ENCODE measurements at places on chromosomes 3 and 15. TPM values are rescaled to one million over a fixed set of nuclear protein-coding genes. Genes with fewer than 3 reads are reported as not detected.

DNA sequence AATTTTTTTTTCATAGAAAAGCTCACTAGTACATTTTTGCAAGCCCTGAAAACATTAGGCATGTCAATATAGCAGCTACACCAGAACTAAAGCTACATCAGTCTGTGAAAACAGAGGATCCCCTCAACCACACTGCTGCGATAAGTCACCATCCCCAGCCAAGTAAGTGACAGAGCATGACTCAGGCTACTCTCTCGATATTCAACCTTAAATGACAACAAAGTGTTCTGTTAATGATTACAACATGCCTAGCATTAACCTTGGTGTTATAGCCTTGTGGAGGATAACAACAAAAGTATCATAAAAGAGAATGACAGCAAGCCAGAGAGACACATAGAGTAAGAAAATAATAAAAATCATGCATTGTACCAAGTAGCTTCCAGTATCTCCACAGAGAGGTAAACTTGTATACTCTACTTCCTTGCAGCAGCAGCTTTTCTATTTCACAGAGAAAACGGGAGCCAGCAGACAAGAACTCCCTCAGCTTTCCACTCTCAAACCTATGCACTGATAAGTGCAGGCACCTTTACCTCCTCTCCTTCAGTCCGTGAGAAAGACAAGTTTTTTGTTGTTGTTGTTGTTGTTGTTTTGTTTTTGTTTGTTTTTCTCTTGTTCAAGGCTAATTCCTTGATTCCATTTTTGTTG is 76.6 kb downstream of the GBE1 start:
- H3K27ac ChIP-seq = no peak overlapping the region
- DNase-seq = no peak
- H3K4me1 ChIP-seq = no peaks in the 10 kb centered on the region

DNA sequence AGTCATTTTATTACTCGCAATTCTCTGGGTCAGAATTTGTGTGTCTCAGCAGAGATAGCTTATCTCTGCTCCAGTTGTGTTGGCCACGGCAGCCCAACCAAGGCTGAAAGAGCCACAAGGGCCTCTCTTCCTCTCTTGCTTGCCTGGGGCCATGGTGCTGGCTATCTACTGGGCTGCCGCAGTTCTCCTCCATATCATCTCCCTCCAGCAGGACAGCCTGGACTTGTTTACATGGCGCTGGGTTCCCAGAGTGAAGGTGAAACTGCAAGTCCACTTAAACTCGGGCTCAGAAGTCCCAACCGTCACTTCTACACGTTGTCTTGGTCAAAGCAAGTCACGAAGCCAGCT is 134.8 kb downstream of the UACA start:
- H3K36me3 ChIP-seq = no peaks in the 10 kb centered on the region
- no peak for DNase-seq
- H3K4me3 ChIP-seq = no peak overlapping the region
- H3K27ac ChIP-seq = no peak overlapping the region
- no peaks in the 10 kb centered on the region for H3K27me3 ChIP-seq
- H3K4me1 ChIP-seq = peaks cover 22% of the 10 kb centered on the region

The ESYT3 gene
- total RNA-seq = 7.6 TPM

GRCh38 chr3:71087143-71088018 is 496.1 kb downstream of the FOXP1 start:
- no peaks in the 10 kb centered on the region for H3K27me3 ChIP-seq
- H3K4me1 ChIP-seq = peaks cover 22% of the 10 kb centered on the region
- no peak overlapping the region for H3K4me3 ChIP-seq
- DNase-seq = no peak

- H3K4me3 ChIP-seq = no peak overlapping the region
- no peaks in the 10 kb centered on the region for H3K36me3 ChIP-seq
- H3K27me3 ChIP-seq = 0 out of 2 replicates have a peak, but pooled peaks cover 2% of the 10 kb centered on the region
- H3K27ac ChIP-seq = no peak overlapping the region
Observed at GRCh38 chr3:120909602-120909878, 1.5 kb downstream of the STXBP5L start.

GRCh38 chr3:16399473-16399872 is 114.0 kb downstream of the RFTN1 start:
- DNase-seq = no peak
- no peaks in the 10 kb centered on the region for H3K4me1 ChIP-seq
- no peaks in the 10 kb centered on the region for H3K27me3 ChIP-seq
- H3K36me3 ChIP-seq = no peaks in the 10 kb centered on the region
- no peak overlapping the region for H3K27ac ChIP-seq

The GP5 gene
- total RNA-seq = 0.25 TPM

DNA sequence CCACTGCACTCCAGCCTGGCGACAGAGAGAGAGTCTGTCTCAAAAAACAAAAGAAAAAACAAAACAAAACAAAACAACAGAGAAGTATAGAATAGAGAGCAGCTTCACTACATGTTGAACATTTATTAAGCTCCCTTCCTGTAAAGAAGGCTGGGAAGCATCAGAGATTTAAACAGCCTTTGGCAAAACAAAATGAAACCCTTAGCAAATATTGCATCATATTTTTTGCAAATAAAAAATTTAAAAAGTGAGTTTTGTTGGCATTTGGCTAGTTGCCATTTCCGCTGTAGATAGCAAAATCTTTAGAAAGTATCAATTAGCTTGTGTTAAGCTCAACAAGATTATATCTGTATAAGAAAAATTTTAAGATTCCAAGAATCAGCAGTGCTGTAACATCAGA is 151.2 kb downstream of the SERPINI1 start:
- DNase-seq = no peak
- H3K4me1 ChIP-seq = no peaks in the 10 kb centered on the region
- H3K27ac ChIP-seq = peak overlapping the region; percentile 22
- H3K27me3 ChIP-seq = no peaks in the 10 kb centered on the region
- H3K4me3 ChIP-seq = no peak overlapping the region
- no peaks in the 10 kb centered on the region for H3K36me3 ChIP-seq

GRCh38 chr3:11818033-11818432 is 28.7 kb downstream of the TAMM41 start:
- H3K27ac ChIP-seq = no peak overlapping the region
- no peak for DNase-seq
- H3K27me3 ChIP-seq = no peaks in the 10 kb centered on the region
- no peak overlapping the region for H3K4me3 ChIP-seq
- H3K36me3 ChIP-seq = no peaks in the 10 kb centered on the region

DNA sequence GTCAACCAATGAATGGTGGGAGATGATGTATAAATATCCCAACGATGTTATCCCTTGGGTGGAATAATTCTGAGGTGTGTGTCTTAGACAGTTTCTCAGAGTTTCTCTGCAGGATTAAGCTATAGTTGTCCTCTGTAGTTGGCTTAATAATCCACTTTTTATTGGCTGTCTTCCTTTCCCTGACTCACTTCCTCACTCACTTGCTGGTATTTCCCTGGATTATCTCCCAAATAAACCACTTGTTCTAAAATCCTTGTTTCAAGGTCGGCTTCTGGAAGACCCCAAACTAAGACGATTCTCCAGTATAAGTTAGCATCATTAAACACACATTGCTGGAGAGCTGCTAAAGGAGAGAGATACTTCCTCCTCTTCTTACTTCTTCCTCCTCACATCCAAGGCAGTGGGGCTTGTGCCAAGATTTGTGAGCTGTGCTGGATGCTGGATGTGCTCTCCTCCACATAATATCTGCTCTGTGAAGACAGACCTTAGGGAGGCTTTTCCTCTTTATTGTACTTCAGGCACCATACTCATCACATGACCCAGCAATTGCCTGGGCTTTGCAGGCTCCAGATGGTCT is 22.5 kb upstream of the ROPN1 start:
- DNase-seq = no peak
- H3K27me3 ChIP-seq = no peaks in the 10 kb centered on the region
- H3K4me1 ChIP-seq = no peaks in the 10 kb centered on the region
- no peak overlapping the region for H3K27ac ChIP-seq
- no peaks in the 10 kb centered on the region for H3K36me3 ChIP-seq
- no peak overlapping the region for H3K4me3 ChIP-seq

The CCDC174 gene
- total RNA-seq = 22.4 TPM

DNA sequence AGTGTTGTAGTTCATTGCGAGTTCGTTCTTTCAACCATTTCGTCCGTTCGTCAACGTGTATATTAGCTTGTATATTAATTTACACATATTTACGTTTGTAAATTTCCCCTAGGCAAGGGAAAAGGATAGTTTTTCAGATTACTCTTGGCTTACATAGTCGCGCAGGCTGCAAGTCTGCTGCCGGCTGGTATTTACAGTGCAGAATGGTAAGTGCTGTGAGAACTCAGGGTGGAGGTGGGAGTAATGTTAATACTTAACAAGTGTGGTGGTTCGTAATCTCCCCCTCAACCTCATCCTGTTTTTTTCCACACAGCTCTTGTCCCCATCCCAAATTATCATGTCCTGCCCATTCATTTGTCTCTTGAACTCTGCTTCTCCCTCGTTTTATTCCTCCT is 766 bp downstream of the FAM98B start:
- no peak for DNase-seq
- H3K4me3 ChIP-seq = peak overlapping the region; percentile 73
- H3K4me1 ChIP-seq = peaks cover 19% of the 10 kb centered on the region
- no peaks in the 10 kb centered on the region for H3K36me3 ChIP-seq

The MESP1 gene
- 1.00 TPM for total RNA-seq

DNA sequence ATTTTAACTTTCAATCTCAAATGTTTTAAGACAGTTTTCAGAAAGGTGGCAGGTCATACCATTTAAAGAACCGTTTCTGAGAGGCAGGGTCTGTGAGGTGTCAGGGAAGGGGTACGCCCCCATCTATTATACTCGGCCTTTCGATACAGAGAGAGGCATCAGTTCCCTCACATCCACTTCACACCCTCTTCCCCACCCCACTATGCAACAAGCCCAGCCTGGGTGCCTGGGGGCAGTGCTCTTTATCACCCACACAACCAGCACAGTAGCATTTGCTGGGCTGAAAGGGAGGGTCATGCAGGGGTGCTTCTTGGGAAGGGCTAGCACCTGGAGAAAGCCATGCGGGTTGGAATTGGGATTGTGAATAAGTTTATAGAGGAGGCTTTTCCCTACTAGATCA is 56.0 kb upstream of the KCNMB2 start:
- no peaks in the 10 kb centered on the region for H3K27me3 ChIP-seq
- H3K4me1 ChIP-seq = peaks cover 8% of the 10 kb centered on the region
- DNase-seq = no peak
- no peak overlapping the region for H3K4me3 ChIP-seq

The UCN2 gene
- total RNA-seq = 0.54 TPM

DNA sequence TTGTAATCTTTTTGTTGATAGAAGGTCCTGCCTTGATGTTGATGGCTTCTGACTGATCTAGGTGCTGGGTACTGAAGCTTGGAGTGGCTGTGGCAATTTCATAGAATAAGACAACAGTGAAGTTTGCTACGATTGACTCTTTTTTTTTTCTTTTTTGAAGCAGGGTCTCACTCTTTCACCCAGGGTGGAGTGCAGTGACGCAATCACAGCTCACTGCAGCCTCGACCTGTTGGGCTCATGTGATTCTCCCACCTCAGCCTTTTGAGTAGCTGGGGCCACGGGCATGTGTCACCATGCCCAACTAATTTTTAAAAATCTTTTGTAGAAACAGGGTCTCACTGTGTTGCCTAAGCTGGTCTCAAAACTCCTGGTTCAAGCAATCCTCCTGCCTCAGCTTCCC is 14.2 kb downstream of the ARID3B start:
- no peaks in the 10 kb centered on the region for H3K36me3 ChIP-seq
- no peak overlapping the region for H3K4me3 ChIP-seq
- no peaks in the 10 kb centered on the region for H3K27me3 ChIP-seq
- no peak overlapping the region for H3K27ac ChIP-seq
- no peaks in the 10 kb centered on the region for H3K4me1 ChIP-seq

DNA sequence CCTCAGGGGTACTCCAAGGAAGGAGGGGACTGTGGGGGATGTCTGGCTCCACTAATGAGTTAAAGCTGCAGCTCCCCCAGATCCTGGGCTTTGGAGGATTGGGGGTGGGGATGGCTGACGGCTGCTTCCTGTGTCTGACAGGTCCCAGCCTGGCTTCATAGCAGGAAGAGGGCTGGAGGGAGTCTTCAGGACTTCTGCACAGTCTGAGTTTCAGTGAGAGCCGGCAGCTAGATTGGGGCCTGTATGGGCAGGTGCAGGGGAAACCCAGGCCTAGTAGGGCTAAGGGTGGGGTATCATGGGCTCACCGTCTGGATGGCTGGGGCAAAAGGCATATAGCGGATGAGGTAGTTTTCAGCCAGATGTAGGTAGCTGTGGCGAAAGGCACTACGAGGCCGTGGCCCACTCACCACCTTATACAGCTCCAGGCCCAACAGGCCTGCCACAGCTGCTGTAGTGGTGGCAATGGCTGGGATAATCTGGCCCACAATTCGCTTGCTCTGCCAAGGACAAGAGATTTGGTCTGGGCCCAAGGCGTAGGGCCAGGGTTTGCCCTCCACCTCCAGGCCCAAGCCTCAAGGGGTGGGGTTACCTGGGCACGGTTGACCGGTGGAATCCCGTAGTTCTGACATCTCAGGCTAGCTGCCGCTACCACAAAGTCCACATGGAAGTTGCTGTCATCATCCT is 4.5 kb downstream of the INKA1 start:
- no peaks in the 10 kb centered on the region for H3K4me1 ChIP-seq
- H3K36me3 ChIP-seq = no peaks in the 10 kb centered on the region
- no peak for DNase-seq
- H3K27me3 ChIP-seq = no peaks in the 10 kb centered on the region

DNA sequence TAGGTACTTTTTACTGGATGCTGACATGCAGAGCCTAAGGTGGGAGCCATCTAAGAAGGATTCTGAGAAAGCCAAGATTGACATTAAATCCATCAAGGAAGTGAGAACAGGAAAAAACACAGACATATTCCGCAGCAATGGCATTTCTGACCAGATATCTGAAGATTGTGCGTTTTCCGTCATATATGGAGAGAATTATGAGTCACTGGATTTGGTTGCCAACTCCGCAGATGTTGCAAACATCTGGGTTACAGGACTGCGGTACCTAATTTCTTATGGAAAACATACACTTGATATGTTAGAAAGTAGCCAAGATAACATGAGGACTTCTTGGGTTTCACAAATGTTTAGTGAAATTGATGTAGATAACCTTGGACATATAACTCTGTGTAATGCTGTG is 125.1 kb downstream of the PLCL2 start:
- no peaks in the 10 kb centered on the region for H3K27me3 ChIP-seq
- H3K27ac ChIP-seq = no peak overlapping the region
